Stimulated activated CD4-positive, alpha-beta T cell treated with anti-CD3 and anti-CD28 coated beads, Interleukin-12 subunit alpha, Interleukin-12 subunit beta, amount 100 ng/mL, for 4 hours (primary cell): ENCODE measurements at places on chromosomes 2 and 18.

DNA sequence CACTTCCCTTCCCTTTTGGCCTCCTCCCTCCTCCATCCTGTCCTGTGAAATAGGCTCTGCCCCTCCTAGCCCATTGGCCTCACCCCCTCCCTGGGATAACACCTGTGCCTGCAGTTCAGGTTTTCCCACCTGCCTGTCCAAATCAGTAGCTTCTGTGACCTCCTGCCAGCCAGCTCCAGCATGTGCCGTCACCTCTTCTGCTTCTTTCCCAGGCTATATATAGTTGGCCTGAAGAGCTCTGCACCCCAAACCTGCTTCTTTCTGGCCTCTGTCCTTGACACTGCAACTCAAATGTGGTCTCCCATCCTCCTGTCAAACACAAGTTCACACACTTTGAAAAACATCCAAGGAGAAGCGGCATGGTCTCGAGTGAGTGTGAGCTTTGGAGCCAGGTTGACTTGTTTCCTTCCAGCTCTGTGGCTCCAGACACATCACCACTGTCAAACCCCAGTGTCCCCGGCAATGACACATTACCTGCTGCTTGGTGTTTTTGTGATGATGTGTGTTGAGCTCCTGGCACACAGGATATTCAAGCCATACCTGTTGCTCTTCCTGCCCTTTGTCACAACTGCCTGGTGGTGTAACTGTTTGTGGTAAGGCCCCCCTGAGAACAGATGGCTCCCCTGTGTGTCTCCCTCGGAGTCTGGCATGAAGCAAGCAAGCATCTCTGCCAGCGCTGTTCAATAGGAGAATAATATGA is 143.6 kb upstream of the DAPL1 start:
- no peak for DNase-seq

DNA sequence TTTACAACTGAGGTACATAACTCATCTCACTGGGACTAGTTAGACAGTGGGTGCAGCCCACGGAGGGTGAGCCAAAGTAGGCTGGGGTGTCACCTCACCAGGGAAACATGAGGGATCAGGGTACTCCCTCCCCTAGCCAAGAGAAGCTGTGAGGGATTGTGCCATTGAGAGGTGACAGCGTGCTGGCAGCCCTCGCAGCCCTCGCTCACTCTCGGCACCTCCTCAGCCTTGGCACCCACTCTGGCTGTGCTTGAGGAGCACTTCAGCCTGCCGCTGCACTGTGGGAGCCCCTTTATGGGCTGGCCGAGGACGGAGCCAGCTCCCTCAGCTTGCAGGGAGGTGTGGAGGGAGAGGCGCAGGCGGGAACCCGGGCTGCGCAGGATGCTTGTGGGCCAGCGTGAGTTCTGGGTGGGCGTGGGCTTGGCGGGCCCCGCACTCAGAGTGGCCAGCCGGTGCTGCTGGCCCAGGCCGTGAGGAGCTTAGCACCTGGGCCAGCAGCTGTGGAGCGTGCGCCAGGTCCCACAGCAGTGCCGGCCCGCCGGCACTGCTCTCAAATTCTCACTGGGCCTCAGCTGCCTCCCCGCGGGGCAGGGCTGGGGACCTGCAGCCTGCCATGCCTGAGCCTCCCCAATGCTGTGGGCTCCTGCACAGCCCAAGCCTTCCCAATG is 44.5 kb upstream of the FAM110C start:
- DNase-seq, result no peak

DNA sequence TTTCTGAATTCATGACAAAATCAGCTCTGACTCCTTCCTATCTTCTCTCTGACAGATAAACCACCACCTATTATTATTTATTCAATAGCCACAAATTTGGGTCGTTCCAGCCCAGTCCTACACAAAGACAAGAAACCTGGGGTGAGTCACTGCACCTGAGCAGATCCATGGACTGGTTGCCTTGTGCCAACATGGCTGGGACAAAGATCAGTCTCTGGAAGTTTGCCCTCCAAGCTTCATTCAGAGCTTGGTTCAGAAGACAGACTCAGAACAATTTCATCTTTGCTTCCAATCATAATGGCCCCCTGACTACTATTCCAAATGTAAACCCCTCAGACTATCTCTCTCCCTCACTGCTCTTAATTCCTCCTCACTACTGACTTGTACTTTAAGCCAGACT is 9.6 kb upstream of the EXOC6B start:
- DNase-seq, result no peak

DNA sequence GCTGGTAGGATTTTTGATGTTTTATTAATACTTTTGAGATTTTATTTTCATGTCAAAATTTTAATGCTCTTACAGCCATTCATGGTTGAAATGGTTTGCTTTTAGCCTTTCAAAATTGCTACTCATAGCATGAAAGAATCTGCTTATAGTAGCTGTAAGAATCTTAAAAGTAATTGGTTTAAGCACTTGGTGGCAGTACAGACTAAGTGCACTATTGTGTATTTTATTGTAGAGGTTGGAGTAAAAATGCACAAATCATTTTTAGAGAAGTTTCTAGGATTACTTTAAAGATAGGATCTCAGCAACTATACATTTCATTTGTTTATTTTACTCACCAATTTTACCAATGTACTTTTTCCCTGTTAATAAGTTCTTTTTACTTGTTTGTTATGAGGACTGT is 205.8 kb downstream of the SPAG16 start:
- no peak for DNase-seq

GRCh38 chr18:66749481-66750035 is 145.7 kb upstream of the CDH19 start:
- no peak for DNase-seq

GRCh38 chr2:30185178-30185577 is 38.4 kb downstream of the YPEL5 start:
- no peak for DNase-seq

DNA sequence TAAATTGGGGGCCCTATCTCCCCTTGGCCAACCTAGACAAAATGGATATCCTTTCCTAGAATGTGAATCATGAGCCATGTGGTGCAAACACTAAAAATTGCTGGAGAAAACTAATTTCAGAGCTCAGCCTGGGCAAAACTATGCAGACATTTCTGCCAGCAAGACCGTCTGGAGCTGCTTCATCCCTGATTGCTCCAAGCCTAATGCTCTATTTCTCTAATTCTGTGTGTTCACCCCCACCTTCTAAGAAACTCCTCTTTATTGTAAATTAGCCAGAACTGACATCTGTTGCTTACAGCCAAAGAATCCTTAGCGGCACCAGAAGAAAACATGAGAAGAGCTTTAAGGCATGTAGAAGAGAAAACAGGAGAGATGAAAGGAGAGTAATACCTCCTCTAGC is 337.7 kb upstream of the CHAC2 start:
- DNase-seq, result no peak

GRCh38 chr2:134683561-134684112 is 35.2 kb downstream of the TMEM163 start:
- no peak for DNase-seq

DNA sequence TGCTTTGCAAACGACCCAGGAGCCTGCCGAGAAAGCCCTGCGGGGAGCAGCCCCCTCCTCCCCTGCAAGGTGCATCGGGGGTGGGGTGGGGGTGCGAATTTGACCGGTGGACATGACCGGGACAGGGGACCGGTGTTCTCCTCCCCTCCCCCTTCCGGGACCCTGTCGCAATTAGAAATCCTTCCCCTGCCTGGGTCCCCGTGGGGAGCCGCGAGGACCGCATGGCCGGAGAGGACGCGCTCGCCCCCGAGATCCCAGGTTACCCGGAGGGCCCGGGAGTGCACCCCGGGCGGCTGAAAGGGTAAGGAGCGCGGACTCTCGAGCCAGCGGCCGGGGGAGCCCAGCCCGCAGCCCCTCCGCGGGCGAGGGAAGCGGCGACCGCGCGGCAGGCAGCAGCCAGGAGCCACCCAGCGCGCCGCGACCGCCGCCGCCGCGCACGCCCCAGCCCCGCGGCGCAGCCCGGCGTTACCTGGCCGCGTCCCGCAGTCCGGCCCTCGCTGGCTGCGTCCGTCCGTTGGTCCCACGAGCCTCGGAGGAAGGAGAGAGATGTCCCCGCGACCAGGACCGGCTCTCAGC is 482 bp downstream of the DLGAP1 start:
- no peak for DNase-seq

DNA sequence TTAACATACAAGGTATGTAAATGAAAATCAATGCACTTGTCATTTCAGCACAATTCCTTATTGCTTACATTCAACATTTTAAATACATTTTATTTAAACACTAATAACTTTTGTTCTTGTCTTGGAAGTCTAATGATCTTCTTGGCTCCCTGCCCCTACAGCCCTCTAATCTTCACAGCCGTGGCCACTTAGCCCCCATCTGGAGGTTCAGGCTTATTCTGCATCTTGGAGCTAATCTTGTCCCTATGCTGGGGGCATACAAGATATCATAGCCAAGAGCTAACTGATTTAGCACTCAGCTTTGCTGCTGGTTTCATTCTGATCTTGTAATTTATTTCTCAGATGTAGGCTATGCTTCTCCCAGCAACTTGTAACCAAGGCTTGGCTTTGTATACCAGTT is 140.8 kb downstream of the TMEFF2 start:
- DNase-seq, result no peak

DNA sequence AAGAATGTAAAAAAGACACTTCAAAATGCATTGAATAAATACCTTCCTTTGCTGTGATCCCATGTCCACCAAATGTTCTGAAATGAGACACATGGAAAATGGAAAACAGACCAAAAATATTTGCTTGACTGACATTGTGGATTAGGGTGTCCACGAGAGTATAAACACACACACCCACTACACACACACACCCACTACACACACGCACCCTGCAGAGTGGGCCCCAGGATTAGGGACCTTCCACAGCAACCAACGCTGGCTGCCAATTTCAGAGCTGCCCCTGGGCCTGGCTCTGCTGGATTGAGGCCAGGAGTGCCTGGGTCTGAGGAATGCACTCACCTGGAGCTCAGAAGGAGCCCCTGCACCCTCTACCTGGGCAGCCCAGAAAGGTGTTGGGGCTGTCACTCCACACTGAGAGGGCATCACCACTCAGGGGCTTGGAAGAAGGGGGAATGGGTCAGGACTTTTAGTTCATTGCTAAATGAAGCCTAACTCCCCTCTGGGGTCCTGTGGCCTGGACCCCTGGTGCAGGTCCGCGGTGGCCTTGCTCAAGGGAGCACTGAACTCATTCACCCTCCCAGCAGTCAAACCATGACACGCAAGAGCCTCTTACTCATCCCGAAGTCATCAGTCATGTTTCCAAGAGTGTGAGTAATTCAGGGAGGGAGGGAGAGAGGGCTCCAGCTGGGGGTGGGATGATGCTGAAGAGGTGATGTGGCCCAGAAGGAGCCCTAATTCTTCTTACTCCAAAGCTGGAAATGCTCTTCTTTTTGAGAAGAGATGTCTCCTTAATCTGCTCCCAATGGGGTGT is 50.2 kb upstream of the PLB1 start:
- DNase-seq, result peak; percentile 45

DNA sequence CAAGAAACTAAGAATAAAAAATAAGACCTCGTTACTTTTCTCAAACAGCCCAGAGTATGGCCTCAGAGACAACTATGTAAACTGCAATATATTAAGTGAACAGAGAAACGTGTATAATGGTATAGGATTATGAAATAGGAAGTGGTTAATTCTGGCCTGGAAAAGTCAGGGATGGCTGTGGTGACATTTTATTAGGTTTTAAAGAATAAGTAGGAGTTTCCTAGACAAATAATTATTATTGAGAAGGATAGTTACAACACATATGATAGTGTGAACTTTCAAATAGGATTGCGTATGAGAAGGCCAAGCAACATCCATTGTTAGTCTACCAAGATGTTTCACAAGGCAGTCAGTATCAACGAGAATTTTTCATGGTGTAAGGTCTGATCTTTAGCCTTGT is 244.1 kb downstream of the LPIN1 start:
- DNase-seq, result no peak

DNA sequence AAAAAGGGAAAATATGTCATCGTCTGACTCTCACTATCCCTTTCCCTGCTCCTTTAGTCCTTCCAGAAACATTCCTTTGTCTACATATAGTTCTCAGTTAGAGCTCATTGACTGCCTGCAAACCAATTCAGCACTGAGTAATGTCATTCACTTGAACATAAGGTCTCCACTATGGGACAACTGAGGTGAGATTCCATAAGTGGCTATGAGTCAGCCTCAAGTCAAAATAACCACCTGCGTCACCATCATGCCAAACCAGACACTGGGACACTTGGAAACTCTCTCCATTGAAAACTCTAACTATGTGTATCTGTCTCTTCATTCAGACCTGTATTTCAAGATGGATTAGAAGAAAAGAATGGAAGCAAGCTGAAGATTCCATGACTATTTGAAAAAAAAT is 878.0 kb upstream of the PIK3C3 start:
- no peak for DNase-seq
